ENCODE measurements at places on chromosomes 12 and 14.

DNA sequence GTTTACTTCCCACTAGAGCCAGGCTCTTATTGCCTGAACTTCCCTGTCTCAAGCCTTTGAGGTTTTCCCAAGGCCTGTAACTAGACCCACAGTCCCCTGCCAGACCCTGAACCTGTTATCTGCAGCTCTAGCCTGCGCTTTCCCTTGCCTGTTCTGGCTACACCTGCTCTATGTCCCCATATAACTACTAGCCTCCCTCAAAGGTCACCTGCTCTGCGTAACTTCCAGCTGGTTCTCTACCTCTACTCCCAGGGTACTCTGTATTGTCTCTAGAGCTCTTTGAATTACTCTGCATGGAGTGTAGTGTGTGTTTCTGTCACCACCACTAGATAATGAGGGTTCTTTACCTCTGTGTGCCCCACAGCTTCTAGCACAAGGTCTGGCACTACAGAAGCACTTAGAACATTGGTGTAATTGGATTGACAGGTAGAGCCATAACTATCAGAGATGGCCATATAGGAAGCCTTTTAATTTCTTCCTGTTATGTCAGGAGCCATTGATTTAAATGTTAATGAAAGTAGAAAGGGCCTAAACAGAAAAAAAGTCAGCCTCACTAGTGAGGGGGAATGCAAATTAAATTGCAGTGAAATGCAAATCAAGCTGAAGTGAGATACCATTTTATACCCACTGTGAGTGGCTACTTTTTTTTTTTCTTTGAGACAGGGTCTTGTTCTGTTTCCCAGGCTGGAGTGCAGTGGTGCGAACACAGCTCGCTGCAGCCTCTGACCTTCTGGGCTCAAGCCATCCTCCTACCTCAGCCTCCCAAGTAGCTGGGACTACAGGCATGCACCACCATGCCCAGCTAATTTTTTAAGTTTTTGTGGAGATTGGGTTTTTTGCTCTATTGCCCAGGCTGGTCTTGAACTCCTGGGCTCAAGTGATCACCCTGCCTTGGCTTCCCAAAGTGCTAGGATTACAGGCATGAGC, 47.8 kb downstream of the EID3 start:
- no peak for DNase-seq
- peaks cover 9% of the 10 kb centered on the region for H3K36me3 ChIP-seq
- H3K4me1 ChIP-seq, result no peaks in the 10 kb centered on the region
- no peaks in the 10 kb centered on the region for H3K27me3 ChIP-seq
- no peak overlapping the region for H3K27ac ChIP-seq

DNA sequence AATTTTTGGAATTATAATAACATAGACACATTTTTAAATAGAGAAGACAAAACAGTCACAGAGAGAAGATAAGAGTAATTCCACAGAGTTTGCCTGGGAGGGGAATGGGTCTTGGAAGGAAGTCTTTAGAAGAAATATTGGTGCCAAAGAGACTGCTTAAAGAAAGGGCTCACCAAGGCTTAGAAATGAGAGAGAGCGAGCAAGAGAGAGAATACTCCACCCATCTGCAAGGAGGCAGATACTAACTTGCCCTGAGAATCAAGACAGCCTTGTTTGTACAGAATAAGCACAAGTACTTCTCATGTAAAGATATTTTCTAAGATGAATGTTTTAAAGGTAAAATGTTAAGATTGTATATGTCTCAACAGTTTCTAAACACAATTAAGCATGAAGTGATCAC, 165.5 kb downstream of the SLC38A4 start:
- H3K4me1 ChIP-seq, result peaks cover 6% of the 10 kb centered on the region
- H3K4me3 ChIP-seq, result no peak overlapping the region
- H3K27me3 ChIP-seq, result no peaks in the 10 kb centered on the region

DNA sequence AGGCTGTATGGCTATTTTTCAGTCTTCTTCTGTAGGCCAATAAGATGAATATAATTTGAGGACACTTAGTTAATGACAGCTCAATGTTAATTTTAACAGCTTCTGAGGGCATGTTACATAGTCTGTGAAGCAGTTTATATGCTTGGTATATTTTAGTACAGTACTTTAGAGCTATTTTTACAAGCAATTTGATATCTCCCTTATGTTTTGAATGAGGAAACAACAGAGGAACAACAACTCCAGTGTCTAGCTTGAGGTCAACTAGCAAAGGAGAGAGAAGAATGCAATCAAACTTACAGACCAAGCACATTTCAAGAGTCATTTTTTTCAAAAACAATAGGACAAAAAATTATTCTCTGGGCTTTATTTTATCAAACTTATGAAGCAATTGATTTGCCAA, 469.1 kb upstream of the DCN start:
- H3K36me3 ChIP-seq, result no peaks in the 10 kb centered on the region
- H3K4me1 ChIP-seq, result no peaks in the 10 kb centered on the region
- DNase-seq, result no peak
- no peak overlapping the region for H3K27ac ChIP-seq
- H3K4me3 ChIP-seq, result no peak overlapping the region
- no peaks in the 10 kb centered on the region for H3K27me3 ChIP-seq

DNA sequence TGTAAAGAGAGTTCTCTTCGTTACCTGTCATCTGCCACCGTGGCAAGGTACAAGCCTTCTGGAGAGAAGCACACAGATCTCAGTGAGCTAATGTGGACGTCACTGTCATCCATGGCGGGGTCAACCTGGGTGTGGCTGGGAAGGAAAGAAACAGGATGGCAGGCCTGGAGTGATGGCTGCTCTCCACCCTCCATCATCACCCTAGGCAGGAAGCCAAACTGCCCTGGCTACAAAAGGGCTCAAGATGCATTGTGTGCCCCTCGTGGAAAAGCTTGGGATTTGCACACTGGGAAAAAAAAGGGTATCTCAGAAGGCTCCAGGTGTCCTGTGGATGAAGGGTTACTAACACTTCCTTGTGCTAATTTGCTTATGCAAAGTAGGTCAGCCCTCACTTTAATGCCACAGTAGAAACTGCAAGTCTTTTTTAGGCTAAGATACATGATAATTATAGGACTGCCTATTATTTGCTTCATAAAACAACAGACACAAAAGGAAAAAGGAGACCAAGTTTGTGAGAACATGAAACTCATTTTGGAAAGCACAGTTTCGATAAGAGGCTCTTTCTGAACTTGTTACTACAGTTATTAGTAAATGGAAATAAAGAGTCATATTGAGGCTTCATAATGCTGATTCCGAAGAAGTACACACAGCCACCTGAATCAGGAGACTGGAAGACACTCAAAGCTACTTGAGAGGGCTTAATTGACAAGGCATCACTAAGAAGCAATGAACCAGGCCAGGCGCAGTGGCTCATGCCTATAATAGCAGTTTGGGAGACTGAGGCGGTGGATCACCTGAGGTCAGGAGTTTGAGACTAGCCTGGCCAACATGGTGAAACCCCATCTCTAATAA, 18.9 kb downstream of the RFC5 start:
- H3K4me1 ChIP-seq, result peaks cover 10% of the 10 kb centered on the region
- no peak for DNase-seq
- no peak overlapping the region for H3K4me3 ChIP-seq
- peaks cover 51% of the 10 kb centered on the region for H3K36me3 ChIP-seq
- no peaks in the 10 kb centered on the region for H3K27me3 ChIP-seq

DNA sequence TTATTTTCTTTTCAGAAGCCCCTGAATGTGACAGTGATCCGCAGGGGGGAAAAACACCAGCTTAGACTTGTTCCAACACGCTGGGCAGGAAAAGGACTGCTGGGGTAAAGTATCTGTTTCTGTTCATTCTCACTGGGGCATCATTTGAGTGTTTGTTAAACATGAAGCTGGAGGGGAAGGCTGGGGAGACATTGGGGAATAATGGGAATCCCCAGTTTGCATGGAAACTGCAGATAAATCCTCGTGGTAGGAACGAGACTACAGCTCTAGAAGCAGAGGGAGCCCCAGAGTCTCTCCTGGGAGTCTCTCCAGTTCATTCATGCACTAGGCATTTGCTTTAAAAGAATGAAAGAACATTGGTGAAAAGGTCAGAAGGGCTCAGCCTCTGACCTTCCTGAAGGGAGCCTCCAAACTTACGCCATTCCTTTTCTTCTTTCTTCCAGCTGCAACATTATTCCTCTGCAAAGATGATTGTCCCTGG, 2.5 kb upstream of the CFAP251 start:
- no peak overlapping the region for H3K27ac ChIP-seq
- no peak overlapping the region for H3K4me3 ChIP-seq
- H3K36me3 ChIP-seq, result peaks cover 18% of the 10 kb centered on the region
- DNase-seq, result no peak

DNA sequence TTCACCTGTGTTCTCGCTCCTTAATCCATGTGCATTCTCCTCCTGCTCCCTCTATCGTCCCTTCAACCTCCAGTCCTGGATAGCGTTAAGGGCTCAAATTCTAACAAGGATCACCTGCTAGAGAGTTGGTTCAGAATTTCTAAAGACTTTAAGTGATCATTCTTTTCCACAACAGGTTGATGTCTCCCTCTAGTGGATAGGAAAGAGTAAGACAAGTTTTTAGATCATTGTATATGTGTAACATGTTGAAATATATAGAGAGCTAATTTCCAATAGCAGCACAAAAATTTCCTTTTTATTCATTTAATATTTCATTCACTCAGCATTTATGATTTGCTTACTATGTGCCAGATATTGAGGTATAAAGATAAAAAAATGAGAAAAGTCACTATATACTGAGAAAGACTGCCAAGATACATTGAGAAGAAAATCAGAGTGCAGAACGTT, 9.3 kb upstream of the ESR2 start:
- DNase-seq, result peak; percentile 82
- no peaks in the 10 kb centered on the region for H3K4me1 ChIP-seq
- H3K4me3 ChIP-seq, result no peak overlapping the region
- H3K36me3 ChIP-seq, result no peaks in the 10 kb centered on the region
- no peaks in the 10 kb centered on the region for H3K27me3 ChIP-seq

GRCh38 chr12:107306141-107306659, 212.9 kb upstream of the CRY1 start:
- H3K36me3 ChIP-seq, result no peaks in the 10 kb centered on the region
- H3K4me3 ChIP-seq, result no peak overlapping the region
- H3K27me3 ChIP-seq, result no peaks in the 10 kb centered on the region
- DNase-seq, result no peak
- H3K4me1 ChIP-seq, result peaks cover 2% of the 10 kb centered on the region

DNA sequence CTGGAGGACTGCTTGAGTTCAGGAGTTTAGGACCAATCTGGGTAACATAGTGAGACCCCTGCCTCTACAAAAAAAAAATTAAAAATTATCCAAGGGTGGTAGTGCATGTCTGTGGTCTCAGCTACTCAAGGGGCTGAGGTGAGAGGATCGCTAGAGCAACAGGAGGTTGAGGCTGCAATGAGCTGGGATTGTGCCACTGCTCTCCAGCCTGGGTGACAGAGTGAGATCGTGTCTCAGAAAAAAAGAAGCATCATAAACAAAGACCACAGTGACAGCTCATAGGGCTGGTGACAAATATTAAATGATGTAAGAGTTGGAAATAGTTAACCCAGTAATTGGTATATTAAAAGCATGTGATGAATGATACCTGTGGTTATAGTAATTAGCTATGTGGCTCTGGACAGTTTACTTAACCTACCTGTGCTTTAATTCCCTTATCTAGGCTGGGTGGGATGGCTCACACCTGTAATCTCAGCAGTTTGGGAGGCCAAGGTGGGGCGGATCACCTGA, 68.0 kb downstream of the GSC start:
- H3K27me3 ChIP-seq, result no peaks in the 10 kb centered on the region
- no peak overlapping the region for H3K27ac ChIP-seq
- no peaks in the 10 kb centered on the region for H3K36me3 ChIP-seq
- H3K4me3 ChIP-seq, result no peak overlapping the region
- no peak for DNase-seq
- no peaks in the 10 kb centered on the region for H3K4me1 ChIP-seq

DNA sequence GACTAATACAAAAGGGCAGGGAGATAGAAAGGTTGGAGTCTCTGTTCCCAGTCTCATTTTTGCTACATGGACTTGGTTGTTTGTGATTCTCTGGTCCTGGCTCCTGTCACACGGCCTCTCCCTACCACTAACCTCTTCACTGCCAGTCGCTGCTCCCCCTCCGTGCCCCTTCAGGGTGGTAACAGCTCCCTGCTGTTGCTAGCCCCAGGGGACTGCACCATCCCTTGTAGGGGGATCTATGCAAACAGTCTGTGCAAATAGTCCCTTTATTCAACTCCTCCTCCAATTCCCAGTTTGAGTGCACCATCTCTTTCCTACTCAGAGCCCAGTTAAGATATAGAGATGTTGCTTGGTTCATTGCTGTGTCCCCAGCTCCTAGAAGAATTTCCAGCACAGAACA, 51.1 kb downstream of the CCDC60 start:
- no peak overlapping the region for H3K27ac ChIP-seq
- H3K4me3 ChIP-seq, result no peak overlapping the region
- H3K36me3 ChIP-seq, result no peaks in the 10 kb centered on the region
- DNase-seq, result no peak

DNA sequence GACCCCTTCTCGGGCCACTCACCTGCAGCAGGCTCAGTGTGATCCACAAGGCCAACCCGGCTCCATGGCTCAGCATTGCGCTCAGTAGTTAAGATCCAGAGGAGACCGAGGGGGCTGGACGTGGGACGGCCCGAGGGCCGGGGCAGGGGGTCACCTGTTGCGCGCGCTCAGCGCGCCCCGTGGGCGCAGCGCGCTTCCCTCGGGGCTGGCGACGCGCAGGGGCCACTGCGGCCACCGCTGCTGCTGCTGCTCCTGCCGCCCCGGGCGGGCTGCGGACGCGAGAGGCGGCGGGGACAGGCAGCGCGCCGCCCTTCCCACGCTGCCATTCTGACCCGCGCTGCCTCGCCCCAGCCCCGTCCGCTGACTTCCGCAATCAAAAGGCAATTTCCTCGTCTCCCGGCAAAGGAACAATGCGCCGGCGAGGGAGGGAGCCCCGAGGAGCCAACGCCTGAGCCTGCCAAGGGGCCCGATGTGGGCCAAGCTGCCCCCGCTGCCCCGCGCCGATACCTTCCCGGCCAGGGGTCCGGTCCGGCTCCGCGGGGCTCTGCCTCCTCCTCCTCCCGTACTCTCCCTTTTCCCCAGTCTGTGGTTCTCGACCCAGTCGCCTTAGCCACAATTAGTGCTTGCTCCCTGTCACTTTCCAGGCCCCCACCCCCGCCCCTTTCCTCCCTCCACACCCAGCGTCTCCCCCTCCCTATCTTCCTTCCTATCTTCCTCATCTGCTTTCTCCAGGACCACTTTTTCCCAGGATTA, 27.3 kb downstream of the PTPRB start:
- H3K4me3 ChIP-seq, result peak overlapping the region; percentile 65
- DNase-seq, result no peak
- H3K36me3 ChIP-seq, result no peaks in the 10 kb centered on the region
- peaks cover 3% of the 10 kb centered on the region for H3K27me3 ChIP-seq
- H3K27ac ChIP-seq, result no peak overlapping the region
- H3K4me1 ChIP-seq, result peaks cover 2% of the 10 kb centered on the region

DNA sequence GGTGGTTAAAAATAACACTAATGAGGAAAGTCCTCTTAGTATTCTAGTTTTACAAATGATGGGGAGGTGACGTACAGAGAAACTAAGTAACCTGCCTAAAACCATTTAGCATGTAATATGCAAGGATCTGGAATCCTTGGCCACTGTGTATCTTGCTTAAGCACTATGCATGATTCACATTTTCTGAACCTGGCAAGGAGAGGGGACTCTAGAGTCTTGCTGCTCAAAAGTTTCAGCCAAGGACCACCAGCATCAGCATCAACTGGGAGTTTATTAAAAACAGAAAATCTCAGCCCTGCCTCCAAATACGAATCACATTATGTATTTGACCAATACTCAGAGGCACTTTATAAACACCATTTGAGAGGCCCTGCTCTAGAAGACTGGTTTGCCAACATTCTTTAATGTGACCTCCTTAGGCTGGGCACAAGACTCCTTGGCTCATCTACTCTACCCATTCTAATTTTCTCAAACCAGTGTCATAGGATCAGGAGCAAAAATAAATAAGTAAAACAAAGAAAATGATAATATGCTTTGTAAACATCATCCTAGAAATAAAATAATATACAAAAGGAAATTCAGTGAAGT, 52.9 kb downstream of the ABCC9 start:
- no peaks in the 10 kb centered on the region for H3K36me3 ChIP-seq
- H3K27ac ChIP-seq, result no peak overlapping the region
- DNase-seq, result no peak

All from trophoblast cell (in vitro differentiated cells and primary cell).